ENCODE measurements at places on chromosomes 12 and 14.

DNA sequence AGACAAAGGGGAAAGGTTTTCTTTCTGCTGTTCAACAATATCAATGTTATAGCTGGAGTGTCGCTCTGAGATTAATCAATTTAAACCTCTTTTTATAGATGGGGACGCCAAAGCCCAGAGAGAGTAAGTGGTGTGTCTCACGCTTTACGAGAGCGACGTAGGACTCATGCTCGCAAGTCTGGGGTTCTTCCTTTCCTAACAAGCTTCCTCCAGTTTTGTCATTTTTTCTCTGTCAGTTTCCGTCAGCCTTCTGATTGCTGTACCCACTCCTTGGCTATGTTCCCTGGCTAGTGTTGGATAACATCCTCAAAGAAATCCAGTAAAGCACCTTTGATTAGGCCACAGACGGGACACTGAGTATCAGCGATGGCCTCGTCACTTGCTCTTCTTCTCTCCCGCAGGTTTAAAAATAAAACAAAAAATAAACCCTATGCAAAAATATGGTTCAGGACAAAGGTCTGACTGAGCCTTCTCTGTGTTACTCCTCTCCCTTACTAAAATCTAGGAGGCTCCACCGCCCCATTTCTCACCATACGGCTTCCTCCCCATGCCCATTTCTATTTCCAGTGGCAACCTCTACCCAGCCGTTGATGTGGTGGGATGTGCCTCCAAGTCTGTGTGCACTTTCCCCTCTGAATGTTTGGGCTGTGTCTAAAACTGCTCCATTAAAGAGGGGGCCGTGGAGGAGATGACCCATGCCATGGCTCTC lies 172.7 kb upstream of the PARP11 start:
- no peak for DNase-seq

- peak; percentile 21 for DNase-seq
Observed at GRCh38 chr12:112809684-112810083, 18.1 kb downstream of the RPH3A start.

DNA sequence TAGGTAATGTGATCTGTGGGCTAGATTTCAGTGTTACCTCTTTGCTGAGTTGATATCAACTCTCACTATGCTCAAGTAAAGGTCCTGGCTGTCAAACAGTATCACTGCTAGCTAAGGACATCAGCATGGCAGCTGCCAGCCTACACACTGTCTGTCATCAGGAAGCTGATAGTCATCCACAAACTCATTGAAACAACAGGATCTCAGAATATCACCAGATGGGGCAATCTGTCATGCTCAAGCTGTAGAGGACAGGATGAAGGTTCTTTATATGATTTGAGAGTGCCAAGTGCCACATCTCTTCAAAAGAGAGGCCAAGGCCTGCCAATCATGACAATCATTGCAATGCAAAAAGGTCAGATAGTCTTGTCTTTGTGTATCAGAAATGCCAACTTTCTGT lies 811.5 kb upstream of the SEL1L start:
- DNase-seq: no peak

DNA sequence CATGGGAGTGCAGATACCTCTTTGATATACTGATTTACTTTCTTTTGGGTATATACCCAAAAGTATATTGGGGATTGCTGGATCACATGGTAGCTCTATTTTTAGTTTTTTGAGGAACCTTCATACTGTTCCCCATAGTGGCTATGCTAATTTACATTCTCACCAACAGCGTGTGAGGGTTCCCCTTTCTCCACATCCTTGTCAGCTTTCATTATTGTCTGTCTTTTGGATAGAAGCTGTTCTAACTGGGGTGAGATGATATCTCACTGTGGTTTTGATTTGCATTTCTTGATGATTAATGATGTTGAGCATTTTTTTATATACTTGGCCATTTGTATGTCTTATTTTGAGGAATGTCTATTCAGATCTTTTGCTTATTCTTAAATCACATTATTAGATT lies 44.1 kb upstream of the JDP2 start:
- DNase-seq: no peak

GRCh38 chr12:50771409-50771808 lies 7.5 kb downstream of the ATF1 start:
- DNase-seq: no peak

DNA sequence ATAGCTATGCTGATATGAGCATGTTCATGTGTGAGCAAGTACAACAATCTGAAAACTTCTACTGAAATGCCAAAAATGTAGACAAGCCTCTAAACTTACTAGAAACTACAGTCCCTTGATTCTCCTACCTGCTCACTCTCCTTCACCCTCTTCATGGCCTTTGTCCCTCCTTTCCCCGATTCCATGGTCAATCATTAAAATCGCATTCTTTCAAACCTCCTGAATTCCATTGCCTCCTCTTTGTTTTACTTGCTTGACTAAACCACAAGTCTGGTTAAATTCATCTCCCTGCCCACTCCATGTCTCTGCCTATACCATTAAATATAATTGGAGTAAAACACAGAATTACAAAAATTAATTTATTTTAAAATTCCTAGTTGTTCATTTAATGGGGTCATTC lies 33.0 kb upstream of the SSTR1 start:
- no peak for DNase-seq

DNA sequence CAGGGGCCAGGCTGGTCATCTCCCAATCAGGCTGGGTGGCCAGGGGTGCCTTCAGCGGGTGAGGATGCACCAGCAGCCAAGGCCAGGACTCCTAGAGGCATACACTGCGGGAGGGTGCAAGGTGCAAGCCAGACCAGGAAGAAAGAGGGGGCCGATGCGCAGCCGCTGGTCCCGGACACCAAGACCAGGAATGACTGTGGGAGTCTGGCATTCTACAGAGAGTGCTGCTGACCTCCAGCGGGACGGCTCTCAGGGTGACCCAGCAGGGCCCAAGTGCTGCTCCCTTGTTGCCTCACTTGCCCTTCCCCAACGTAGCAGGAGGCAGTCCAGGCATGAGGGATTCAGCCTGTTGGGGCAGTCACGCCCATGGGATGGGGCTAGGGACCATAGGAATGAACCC lies 35.8 kb downstream of the DEGS2 start:
- DNase-seq: no peak

DNA sequence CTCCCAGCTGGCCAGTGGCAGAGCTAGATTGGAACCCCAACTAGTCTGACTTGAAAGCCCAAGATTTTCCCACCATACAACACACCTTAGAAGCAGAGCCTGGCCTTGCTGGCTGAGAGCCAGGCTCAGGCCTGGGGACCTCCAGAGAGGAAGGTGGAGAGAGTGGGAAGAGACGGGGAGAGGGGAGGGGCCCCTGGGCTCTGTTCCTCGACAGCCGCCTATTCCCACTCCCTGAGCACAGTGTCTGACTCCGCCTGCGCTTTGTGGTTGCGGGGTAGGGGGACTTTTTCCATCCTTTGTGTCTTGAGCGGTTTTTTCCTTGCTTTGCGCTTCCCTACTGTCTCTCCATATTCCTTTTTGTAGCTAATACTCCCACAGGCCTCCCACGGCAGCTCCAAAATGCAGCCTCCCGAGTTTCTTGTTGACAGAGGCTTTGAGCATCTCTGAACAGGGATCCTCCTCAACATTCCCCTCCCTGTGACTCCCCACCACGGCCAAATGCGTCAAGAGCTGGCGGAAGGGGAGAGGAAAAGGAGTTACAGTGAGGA lies 4.0 kb upstream of the KCNH3 start:
- DNase-seq: no peak

- no peak for DNase-seq
Observed at GRCh38 chr14:93280743-93281142, 52.1 kb downstream of the BTBD7 start.

DNA sequence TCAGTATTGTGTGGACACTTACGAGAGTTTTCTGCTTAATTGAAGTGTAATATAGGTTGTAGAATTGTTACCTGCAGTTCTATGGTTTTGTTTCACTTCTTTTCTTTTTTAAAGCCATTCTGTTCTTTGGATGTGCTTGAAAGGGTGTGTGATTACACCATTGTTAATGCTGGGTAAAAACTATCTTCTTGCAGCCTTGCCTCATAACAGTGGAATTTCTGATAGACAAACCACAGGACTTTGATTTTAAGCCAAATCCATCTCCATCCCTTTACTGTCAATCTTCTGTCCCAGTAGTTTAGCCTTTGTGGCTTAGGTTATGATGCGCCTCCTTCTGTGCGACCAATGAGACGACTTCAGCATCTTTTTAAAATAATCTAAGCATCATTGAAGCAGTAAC lies 182.3 kb downstream of the PELI2 start:
- no peak for DNase-seq

DNA sequence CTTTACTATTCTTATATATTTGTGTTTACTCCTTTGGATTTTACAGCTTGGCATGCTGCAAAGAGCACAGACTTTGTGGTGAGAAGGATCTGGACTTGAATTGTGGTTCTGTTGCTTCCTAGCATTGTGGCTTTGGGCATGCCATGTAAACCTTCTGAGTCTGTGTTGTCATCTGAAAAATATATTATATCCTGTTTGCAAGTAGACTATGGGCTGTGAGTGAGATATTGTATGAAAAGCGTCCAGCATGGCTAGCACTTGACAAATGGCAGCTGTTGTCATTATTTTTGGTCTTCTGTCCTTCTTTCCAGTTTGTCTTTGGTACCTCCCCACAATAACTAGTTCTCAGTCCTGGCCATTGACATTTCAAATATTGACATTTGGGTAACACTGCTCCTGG lies 61.8 kb upstream of the DACT1 start:
- no peak for DNase-seq

DNA sequence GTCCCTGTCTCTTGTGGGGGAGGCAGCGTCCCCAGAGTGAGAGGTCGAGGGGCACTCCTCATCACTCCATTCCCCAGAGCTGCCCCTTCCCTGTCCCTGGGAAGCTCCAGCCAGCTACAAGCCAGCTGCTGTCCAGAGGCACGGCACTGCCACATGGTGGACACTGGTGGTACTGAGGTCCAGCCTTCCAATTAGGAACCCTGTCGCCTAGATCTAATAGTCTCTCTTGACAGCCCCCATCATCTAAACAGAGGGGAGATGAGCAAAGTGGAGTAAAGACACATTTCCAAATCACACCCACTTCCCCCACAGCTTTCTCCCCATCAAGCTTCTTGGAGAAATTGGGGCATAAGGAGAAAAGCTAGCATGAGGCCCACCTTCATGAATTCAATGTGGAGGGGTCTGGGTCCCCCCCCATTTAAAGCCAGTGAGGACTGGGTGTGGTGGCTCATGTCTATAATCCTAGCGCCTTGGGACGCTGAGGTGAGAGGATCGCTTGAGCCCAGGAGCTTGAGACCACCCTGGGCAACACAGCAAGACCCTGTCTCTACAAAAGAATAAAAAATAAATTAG lies 2.1 kb upstream of the INHBE start:
- peak; percentile 90 for DNase-seq
